ENCODE measurements at places on chromosomes 5 and 9.

DNA sequence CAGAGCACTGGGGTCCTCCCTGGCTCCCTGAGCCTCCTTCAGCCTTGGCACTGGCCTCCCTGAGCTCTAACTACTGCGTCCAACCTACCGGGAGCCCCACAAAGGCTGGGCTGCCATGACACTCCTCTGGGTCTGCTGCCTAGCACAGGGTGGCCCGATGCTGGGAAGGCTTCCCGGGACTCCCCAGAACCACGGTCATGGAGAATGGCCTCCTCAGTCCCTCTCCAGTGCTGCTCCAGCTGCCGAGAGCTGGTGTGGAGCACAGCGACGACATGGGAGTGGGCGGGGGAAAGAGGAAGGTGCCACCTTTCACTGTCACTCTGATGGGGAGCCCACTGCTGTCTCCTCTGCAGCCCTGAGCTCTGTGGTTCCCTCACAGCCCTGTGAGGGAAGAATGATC is 61.5 kb upstream of the RNF130 start:
- peak; percentile 5 for DNase-seq

- no peak for DNase-seq
These were observed 102.7 kb upstream of the CACNA1B start for GRCh38 chr9:137774775-137775386.

GRCh38 chr5:153902016-153902415 is 136.7 kb downstream of the FAM114A2 start:
- DNase-seq: no peak

DNA sequence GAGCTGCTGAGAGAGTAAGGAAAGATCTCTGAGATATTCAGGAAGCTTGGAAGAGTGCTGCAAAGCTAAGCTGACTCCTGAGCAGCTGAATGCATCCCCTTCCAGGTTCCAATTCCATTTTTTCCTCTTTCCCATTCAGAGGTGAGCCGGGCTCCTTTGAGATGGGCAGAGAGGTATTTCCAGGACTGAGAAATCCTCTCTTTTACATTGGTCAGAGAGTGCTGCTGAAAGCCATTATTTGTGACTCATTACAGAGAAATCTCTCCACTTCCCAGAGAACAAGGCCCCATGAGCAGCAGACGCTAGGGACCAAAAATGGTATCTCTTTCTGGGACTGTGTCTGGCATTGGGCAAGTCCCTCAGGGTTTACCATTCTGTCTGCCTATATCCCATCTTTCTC is 3.7 kb downstream of the MCTP1 start:
- DNase-seq: no peak

DNA sequence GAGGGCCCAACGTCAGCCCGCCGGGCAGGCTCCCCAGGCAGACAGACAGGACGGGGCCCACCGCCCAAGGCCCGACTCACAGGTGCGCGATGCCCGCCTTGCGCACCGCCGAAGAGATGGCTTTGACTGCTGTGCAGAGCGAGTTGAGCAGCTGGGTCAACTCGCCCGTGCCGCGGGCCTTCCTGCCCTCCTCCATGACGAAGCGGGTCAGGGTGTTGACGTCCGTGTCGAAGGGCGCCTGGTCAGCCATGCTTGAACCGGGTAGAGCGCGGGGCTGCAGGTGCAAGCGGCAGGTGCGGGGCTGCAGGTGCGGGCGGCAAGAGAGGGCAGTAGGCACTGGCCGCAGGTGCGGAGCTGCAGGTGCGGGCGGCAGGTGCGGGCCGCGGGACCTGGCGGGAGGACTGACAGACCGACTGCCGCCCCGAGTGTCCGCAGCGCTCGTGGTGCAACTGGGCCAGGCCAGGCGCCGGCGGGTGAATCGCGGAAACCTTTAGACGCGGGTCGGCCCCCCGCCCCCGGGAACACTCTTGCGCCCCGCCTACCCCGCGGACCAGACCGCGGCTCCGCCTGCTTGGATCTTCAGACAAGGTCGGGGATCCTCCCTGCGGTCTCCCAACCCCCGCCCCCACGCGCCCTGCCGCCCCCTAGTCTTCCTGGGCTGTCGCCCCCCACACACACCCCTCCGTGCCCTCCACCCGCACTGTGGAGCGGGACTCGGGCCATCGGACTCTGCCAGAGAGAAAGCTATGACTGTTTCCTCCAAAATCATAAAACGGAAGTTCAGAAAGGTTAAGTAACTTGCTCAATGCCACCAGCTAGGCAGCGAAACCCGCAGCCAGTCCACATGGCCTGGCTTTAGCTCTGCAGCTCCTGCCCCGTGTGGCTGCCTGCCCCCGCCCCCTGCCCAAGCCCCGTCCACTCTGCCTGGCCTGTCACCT is at the start of gene FBP1:
Gene FBP1 (minus strand): TSS at position 458 of the 938 bp plus-strand sequence. CDS start 208 bp downstream, at position 250.
- DNase-seq: peak; percentile 12

DNA sequence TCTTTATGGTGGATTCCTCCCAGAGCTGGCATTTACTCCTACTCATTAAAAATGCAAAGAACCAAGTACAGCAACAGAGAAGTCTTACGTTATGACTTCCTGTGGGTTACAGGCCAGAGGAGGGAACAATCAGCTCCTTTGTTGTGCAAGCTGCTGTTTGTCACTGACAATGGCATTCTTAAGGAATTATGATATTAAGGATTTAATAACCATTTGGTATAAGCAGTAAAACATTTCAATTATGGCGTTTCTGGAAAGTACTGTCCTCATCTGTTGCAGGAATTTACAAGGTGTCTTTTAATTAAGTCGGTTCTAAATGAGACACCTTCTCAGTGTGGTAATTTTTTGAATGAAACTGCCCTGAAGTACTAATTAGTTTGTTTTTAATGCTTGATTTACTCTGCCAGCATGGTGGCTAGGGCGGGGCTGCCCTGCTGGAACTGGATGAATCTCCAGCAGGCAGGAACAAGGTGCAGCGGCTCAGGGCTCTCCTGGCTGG is 49.1 kb upstream of the VDAC1 start:
- DNase-seq: no peak

GRCh38 chr5:17234374-17234773 is 16.9 kb downstream of the BASP1 start:
- no peak for DNase-seq

- DNase-seq: no peak
These were observed 55.3 kb downstream of the GADD45G start for GRCh38 chr9:89659891-89660685.

GRCh38 chr5:90644132-90644531 is 85.5 kb downstream of the ADGRV1 start:
- DNase-seq: no peak

DNA sequence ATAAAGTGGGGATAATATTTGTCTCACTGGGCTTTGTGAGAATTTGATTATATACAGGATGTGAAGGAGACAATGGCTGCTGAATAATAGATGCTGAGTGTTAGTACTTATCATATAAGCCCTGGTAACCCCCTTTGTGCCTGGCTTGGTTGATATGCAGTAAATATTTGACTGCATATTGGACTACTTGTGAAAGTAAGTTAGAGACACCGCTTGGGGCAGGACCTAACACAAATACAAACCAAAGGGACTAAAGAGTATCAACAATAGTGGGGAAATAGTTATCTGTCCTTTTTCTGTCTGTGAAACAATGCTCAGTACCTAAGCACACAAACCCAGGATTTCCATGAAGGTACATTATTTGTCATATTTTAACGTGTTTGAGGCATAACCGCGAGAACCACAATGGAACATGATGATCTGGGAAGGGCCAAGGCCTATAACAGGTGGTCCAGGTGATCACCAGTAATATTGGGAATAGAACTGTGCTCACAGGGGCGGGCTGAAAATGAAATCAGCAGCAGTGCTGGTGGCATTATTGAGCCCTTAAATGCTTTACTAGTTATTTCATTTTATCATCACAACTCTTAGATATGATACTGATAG is 138.2 kb upstream of the SMARCA2 start:
- no peak for DNase-seq

DNA sequence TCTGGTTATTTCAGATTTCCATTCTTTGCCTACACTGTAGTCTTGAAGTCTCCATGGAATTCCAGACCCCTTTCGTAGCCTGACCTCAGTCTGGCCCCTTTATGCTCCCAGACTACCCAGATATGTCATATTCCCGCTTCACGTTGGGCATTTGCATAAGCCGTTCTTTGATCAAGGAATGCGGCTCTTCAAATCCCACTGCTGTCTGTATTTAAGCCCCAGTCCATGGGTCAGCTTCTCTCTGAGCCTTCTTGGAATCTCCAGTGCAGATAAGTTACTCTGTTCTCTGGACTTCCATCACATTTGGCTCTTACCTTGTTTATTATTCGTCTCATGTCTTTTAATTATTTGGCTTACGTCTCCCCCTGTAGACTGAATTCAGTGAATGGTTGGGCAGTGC is 97.4 kb downstream of the PARP8 start:
- no peak for DNase-seq

GRCh38 chr5:137573376-137573775 is 74.2 kb upstream of the SPOCK1 start:
- no peak for DNase-seq

- no peak for DNase-seq
These were observed 395.9 kb downstream of the SEMA5A start for GRCh38 chr5:9149988-9150387.

GRCh38 chr5:185095-186070 is 5.9 kb upstream of the LRRC14B start:
- DNase-seq: no peak

- no peak for DNase-seq
These were observed 45.6 kb downstream of the FOXI1 start for GRCh38 chr5:170151097-170151831.

GRCh38 chr9:84821431-84821830 is 151.9 kb downstream of the NTRK2 start:
- no peak for DNase-seq

DNA sequence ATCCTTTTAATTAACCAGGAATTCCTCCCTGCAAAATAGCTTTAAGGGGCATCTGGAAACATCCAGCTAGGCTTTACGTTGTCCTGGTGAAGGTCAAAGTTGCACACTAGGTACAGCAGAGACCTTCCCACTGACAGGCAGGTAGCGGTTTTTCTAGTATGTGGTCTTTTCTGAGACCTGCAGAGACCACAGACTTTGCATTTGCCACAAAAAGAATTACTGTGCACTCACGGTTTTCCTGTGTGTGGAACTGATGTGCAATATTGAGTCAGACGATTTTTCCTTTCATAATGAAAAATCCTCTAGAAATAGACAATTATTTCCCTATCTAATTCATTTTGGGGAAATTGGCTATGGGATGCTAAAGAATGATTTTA is 417.0 kb upstream of the ADAMTSL1 start:
- no peak for DNase-seq

Measured in activated T-helper 2 cell treated with anti-CD3 and anti-CD28 coated beads, Interferon-gamma antibody, Interleukin-2, Interleukin-4, amounts not matched to agents 10 μg/mL and 5 μg/mL and 100 μg/mL, durations not matched to agents 14 hours and 24 hours and 36 hours (primary cell).